ENCODE measurements at places on chromosomes 5 and 9.

DNA sequence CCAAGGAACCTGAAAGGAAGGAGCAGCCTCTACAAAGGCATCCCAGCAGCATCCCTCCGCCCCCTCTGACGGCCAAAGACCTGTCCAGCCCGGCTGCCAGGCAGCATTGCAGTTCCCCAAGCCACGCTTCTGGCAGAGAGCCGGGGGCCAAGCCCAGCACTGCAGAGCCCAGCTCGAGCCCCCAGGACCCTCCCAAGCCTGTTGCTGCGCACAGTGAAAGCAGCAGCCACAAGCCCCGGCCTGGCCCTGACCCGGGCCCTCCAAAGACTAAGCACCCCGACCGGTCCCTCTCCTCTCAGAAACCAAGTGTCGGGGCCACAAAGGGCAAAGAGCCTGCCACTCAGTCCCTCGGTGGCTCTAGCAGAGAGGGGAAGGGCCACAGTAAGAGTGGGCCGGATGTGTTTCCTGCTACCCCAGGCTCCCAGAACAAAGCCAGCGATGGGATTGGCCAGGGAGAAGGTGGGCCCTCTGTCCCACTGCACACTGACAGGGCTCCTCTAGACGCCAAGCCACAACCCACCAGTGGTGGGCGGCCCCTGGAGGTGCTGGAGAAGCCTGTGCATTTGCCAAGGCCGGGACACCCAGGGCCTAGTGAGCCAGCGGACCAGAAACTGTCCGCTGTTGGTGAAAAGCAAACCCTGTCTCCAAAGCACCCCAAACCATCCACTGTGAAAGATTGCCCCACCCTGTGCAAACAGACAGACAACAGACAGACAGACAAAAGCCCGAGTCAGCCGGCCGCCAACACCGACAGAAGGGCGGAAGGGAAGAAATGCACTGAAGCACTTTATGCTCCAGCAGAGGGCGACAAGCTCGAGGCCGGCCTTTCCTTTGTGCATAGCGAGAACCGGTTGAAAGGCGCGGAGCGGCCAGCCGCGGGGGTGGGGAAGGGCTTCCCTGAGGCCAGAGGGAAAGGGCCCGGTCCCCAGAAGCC lies 30.8 kb downstream of the CD180 start:
- DNase-seq = peak; percentile 87

- DNase-seq = no peak
Observed at GRCh38 chr9:125421166-125421565, 159.5 kb downstream of the GAPVD1 start.

GRCh38 chr5:124515497-124516245 lies 230.8 kb downstream of the ZNF608 start:
- DNase-seq = no peak

DNA sequence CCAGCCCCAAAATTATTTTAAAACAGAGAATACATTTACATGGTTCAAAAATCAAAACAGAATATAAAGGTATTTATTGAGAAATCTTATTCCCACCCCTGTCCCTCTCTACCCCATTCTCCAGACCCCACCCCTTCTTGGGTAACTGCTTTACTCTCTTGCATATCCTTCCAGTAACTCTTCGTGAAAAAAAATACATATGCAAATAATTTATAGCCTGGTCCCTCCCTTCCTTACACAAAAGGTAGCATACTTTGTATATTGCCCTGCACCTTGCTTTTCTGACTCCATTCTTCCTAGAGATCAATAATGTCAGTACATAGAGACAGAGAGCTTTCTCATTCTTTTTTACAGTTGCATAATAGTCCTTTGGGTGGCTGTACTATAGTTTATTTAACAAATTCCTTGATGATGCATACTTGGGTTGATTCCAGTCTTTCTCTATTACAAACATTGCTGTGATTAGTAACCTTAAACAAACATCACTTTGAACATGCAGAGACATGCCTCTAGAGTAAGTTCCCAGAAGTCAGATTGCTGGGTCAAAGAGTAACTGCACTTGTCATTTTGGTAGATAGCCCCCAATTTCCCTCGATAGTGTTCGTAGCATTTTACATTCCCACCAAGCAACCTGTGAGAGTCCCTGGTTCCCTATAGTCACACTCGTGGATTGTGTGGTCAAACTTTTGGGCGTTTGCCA lies 47.9 kb downstream of the STOM start:
- DNase-seq = no peak

- DNase-seq = no peak
Observed at GRCh38 chr9:91101611-91102168, 260.0 kb downstream of the AUH start.

DNA sequence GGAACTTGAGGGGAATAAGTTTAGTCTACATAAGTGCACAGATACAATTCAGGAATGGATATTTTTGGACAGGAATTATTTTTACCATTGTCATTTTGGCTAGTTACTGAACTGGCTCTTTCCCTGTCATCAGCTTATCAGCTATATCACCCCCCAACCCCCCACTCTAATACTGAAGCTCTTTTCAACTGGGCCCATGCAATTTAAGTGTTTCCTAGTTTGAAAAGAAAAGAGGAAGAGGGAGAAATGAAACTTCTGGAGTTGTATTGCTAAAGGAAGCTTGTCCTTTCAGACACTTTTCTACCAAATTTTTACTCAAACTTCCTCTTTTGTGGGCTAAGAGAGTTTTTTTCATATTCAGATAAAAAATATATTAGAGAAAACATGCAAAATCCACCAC lies 18.5 kb upstream of the TIMD4 start:
- no peak for DNase-seq
